ENCODE measurements at places on chromosomes 5 and 9.
A peak's percentile ranks its signal among the peaks of the same experiment; 100 is the strongest.

- DNase-seq: no peak
Measured at GRCh38 chr5:55036477-55036876, 12.4 kb downstream of the GZMK start.

DNA sequence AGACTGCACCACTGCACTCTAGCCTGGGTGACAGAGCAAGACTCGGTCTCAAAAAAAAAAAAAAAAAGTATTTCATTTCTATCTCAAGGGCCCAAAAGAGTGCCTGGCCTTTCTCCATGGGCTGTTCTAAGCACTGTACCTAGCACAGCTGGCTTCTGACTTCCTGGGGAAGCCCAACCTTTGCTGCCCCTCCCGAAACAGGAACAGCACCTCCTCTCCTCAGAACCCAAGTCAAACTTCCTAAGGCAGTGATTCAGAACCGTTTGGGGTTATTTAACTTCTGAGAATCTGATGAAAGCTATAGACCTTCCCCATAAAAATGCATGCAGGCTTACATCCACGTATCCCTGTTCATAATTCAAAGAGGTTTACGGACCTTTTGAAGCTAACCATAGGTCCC, 57.8 kb downstream of the NRG2 start:
- no peak for DNase-seq

DNA sequence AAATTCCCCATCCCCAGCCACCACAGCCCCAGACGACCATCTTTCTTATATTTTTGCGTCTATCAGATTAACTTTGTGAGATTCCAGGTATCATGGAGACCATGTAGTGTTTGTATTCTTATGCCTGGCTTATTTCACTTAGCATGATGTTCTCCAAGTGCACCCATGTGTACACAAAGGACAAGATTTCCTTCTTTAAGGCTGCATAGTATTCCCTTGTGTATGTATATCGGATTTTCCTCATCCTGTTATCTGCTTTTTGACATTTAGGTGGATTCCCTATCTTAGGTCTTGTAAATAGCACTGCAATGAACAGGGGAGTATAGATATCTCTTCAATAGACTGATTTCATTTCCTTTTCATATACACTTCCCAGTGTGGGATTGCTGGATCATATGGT, 5.3 kb upstream of the TAF11L2 start:
- no peak for DNase-seq

GRCh38 chr5:132447196-132447595, 43.4 kb downstream of the IRF1 start:
- no peak for DNase-seq

- DNase-seq: no peak
Measured at GRCh38 chr5:1831257-1831656, 30.1 kb downstream of the NDUFS6 start.

- no peak for DNase-seq
Measured at GRCh38 chr9:134004131-134004873, 12.2 kb upstream of the VAV2 start.

DNA sequence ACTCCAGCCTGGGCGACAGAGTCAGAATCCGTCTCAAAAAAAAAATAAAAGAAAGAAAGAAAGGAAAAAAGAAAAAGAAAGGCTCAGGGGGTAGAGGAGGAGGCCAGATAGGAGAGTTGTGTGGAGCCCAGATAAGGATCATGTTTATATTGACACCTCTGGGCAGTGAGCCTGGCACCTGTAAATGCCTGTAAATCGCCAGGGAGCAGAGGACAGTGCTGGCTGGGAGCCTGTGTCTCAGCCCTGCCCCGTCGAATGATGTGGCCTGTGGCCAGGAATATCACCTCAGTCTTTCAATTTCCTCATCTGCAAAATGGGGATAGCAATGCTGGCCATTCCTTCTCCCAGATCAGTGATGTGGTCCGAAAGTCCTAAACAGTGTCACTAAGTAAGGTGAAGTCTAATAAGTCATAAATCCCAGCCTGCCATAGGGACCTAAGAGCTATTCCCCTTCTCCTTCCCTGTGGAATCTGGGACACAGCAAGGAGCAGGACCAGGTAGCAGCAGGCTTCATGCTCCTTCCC, 10.3 kb upstream of the ABO start:
- no peak for DNase-seq

- peak; percentile 20 for DNase-seq
Measured at GRCh38 chr9:99105152-99106043, 485 bp downstream of the TGFBR1 start.

DNA sequence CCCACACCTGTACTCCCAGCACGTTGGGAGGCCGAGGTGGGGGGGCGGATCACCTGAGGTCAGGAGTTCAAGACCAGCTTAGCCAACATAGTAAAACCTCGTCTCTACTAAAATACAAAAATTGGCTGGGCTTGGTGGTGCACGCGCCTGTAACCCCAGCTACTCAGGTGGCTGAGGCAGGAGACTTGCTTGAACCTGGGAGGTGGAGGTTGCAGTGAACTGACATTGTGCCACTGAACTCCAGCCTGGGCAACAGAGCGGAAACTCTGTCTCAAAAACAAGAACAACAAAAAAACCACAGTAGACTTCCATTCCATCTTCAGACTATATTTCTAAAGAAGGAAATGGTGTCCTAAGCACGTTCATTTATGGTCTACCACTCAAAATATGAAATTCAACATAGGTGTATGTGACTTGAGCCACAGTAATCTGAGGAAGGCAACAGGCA, 14.2 kb upstream of the SERINC5 start:
- no peak for DNase-seq

- DNase-seq: no peak
Measured at GRCh38 chr9:138101444-138102234, 224.1 kb downstream of the CACNA1B start.

- DNase-seq: no peak
Measured at GRCh38 chr5:142922223-142922952, 152.2 kb downstream of the ARHGAP26 start.
